ENCODE measurements at places on chromosomes 7 and 10.

GRCh38 chr10:124942317-124943169 lies 620 bp downstream of the ZRANB1 start:
- no peak for DNase-seq

DNA sequence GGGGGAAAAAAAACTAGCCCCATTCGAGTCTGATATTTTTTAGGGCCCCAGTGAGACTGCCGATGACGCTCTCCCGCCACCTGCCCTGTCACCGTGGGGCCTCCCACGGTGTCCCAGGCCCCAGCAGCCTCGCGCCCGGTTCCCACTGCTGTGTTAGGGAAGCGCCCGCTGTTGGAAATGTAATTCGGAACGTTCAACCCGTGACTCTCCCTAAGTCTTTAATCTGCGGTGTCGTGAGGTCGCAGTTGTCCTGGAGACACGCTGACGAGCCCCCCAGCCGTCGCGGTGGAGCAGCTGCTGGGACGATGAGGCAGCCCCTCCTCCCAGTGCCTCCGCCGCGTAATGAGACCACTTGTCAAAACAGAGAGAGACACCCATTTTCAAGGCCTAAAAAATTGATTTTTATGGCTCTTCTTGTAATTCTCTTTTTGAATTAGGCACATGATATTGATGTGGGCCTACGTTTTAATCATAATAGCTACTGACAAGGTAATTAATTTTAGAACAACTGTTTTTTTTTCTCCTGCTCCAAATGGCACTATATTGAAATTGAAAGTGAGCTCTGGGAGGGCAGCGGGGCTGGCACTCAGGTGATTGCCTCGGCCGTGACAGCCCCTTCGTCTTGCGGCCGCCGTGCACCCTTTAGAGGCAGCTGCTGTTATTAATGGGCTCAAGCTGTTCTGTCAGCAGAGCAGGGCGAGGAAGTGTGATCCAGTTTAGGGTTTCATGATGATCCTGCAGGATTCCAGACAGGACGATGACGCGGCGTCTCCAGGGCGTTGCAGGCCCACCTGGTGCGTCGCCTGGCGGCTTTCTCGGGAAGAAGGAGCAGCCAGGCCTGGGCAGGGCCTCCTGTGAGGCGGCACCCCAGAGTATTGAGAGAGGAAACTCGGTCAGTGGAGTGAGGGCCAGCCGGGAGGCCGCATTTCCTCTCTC lies 63.3 kb downstream of the NKX6-2 start:
- DNase-seq: peak; percentile 68

DNA sequence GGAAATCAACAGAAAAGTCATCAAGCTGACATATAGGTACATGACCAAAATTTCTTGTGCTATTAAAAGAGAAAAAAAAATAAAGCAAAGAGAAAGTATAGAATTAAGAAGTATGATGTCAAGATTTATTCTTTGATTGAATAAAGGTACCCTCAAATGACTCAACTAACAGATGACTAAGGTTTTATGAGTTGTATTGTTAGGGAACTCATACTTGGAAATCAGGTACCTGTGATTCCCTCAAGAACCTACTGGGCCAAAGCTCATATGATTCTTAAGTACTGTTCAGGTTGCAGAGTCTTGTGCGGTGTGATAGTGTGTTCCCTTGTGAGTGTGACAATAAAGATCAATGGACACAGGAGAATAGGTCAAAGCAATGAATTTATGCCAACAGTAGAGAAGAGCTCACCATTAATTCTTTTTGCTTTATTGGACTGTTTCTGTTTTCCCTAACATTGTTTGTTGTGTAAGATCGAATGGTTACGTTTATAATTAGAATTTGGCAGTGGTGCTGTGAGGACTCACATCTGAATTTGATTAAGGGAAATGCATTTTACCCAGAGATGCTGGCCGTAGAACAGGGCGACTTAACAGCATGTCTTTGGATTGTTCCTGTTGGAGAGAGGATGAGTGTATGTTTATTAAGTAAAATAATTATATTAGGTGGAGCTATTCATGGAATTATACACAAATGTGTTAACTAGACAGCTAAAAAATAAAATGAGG lies 293.2 kb upstream of the SEMA3D start:
- peak; percentile 20 for DNase-seq

DNA sequence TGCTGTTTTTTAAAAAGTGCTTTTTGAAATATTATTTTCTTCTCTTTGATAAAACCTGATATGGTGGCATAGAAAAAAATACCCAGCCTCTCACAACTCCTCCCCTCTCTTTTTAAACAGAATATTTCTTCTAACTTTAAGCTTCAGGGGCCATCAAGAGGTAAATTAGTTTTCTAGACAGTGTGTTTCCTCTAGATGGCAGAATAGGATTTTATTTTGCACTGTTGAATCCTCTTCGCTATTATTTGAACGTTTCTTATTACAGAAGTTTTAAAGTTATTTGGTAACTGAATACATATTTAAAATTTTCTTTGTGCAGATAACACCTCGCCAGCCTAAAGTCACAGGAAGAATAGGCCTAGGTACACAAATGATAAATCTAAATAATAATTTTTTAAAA lies 30.3 kb downstream of the ARL5B start:
- DNase-seq: no peak

DNA sequence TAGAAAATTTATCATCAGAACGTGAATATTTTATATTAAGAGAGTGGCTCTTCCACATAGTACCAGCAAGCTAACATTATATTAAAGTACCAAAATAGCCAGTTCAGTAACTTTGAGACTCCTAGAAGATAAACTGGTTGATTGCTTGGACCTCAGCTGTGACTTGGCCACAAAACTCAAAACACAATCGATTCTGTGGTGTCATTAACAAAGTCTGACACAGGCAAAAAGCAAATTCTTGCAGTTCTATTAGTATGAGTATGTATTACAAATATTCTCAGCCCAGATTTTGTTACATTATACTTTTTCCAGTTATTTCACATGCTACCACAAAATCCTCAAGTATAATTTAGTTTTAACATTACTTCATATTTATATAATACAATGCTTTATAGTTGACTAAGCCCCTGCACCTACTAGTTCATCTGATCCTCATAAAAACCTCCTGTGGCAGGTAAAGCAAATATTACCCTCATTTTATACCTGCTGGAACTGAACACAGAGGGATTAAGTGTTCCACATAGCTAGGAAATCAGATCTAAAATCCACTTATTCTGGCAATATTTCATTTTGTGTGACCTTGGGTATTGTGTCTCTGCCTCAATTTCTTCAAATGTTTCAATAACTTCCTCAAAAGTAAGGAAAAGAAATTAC lies 279.9 kb upstream of the MKLN1 start:
- DNase-seq: no peak

DNA sequence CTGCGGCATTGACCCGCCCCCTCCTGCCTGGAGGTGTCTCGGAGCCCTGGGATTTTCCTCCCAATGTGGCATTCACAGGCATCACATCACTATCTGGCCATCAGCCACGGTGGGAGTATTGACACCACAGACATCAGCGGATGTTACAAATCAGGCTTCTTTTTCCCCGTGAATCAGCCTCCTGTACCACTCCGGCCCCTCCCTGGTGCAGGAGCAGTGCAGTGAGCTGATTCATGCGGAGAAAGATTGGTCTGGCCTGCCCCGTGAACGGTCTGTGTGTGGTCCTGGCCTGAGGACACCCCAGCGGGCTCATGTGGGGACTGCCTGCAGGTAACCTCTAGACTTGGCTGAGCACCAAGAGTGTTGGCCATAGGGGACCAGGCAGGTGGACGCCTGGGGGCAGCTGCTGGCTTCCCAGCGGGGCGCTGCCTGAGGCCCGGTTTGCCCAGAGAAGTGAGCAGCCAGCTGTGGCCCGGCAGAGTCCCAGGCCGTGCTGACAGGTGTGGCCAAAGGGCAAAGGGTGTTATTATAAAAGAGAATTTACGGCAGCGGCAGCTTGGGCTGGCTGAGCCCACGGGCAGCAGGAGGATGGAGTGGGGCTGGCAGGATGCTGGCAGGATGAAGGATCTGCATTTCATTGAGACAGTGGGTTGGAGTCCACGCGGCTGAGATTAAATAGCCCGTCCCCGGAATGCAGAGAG lies 32.1 kb upstream of the GNA12 start:
- DNase-seq: no peak

DNA sequence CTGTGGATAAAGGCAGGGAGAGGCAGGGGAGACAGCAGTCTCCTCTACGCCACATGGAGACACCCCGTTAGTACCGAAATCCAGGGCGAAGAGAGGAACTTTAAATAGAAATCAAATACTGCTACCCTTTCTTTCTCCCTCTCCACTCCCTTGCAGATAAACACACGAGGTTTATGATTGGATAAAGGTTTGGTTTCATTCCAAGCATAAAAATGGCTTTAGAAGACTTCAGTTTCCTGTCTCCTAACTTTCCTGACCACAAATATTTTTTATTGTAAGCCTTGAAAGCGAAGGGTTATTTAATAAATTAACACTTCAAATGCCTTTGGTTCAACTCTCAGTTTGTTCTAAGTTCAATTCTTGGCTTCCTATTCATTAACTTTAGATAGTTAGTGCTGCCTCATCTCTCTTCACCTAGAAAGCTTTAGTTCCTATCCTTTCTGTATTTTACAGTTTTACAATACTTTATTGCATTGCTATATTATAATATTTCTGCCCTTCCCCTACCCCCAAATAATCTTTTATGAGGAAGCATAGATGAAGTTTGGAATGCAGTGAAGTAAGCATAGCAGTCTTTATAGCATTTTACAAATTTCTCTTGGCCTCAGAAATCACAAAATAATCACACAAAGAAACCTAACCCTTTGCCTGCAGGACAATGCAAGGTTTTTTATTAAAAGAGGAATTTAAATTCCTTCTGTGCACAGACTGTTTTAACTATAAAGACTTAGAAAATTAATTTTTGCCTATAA lies 31.5 kb upstream of the ARID5B start:
- no peak for DNase-seq

GRCh38 chr10:98134117-98134430 lies 383 bp upstream of the R3HCC1L start:
- no peak for DNase-seq

DNA sequence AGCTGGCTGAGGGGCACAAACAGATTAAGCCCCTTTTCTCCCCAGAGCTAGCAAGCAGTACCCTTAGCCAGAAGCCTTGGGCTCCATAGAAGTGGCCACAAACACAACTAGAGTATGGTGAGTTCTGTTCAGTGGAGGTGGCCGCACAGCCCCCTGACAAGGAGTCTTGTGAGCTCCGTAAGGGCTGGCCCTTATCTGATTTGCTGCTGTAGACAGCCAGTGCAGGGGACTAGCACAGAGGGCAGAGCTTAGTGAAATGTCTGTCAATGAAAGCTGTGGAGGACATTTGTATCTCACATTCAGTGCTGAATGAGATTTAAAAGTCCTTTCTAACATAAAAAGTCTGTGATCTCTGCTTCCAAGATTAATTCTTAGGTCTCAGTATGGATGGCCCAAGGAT lies 137.3 kb downstream of the AUTS2 start:
- DNase-seq: peak; percentile 76

- no peak for DNase-seq
Measured at GRCh38 chr10:108789919-108790318, 1133.4 kb downstream of the XPNPEP1 start.

DNA sequence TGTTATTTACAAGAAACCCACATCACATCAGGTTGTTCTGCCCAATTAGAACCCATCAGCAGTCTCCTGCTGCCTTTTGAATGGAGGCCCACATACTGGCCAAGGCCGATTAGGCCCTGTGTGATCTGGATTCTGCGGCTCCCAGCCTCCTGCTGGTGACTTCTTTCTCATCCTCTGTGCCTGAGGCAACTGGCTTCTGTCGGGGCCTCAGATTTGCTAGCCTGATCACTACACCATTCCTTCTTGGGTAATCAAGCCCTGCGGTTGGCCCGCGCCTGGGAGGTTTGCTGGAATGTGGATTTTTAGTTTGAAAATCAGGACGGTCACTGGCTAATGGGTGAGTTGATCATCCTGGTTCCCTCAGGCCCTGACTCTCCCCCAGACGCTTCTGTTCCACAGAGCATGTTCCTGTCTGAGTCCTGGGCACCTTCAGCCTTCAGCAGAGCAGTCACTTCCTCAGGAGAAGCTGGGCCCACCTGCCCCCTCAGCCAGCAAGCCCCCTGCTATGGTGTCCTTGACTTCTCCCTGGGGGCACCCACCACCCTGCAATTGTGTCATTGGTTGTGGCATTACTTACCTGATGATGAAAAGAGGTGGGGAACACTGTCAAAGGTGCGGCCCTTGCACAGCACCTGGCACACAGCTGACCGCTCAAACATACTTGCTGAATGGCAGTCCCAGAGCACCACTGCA lies 207.6 kb downstream of the PHTF2 start:
- no peak for DNase-seq

DNA sequence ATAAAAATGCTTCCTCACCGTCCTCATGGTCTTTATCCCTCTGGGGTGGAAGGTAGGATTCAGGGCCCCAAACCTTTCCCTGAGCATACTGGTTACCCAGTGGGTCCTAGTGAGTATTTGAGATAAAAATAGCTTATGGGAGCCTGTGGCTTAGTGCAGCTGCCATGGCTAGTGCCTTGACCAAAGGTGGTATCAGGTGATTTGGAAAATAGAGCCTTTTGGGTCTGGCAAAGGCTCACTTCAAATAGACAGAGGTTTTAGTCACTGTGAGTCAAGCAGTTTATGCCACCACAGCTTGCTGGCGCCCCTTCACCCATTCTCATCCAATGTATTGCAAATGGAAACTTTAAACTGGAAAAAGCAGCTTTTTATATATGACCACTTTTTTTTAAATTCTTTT lies 30.4 kb downstream of the PLAU start:
- no peak for DNase-seq

- no peak for DNase-seq
Measured at GRCh38 chr7:120949998-120950538, 509 bp upstream of the ING3 start.

DNA sequence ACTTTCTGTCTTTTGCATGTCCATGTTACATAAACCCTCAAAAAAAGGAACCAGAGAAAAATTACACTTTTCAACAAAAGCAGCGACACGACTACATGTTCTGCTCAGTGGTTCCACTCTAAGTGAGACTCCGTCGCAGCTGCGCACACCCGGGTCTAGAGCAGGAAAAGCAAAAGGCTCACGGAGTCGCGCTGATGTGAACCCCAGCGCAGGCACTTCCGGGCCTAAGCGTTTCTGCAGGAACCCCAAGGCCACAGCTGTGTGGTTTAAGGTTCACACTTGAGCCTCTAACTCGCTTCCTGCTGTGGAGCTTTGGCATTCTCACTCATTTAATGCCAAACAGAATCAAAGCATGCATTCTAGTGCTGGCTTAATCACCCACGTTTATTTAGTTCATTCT lies 240.3 kb downstream of the DNAJB6 start:
- DNase-seq: no peak

- DNase-seq: no peak
Measured at GRCh38 chr7:98254516-98254915, 2.5 kb upstream of the TECPR1 start.

- no peak for DNase-seq
Measured at GRCh38 chr7:45594745-45595535, 20.8 kb downstream of the ADCY1 start.

DNA sequence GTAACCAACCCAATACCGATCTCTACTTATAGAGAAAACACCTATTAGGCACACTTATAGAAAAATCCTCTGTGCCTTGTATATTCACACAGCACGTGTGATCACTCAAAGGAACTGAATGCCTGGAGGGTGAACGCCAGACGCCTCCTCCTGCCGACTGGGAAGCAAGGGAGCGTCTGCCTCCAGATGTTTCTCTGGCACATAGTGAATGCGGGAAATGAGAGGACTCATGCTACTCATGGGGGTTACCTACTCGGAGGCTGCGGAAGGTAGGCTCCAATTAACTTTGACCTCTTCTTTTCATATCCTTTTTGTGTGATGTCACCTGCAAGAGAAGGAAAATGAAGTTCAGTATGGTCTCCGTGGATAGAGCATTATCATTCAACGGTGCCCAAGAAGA lies 203.3 kb downstream of the DIP2C start:
- no peak for DNase-seq

- no peak for DNase-seq
Measured at GRCh38 chr10:6576326-6576725, 3.8 kb downstream of the PRKCQ start.

Measured in SK-N-DZ (cell line).